ENCODE measurements at places on chromosomes 1 and 21.

- no peak for DNase-seq
Measured at GRCh38 chr1:200433586-200433985, 23.8 kb upstream of the ZNF281 start.

GRCh38 chr1:36553591-36554322 is 71.0 kb upstream of the CSF3R start:
- no peak for DNase-seq

DNA sequence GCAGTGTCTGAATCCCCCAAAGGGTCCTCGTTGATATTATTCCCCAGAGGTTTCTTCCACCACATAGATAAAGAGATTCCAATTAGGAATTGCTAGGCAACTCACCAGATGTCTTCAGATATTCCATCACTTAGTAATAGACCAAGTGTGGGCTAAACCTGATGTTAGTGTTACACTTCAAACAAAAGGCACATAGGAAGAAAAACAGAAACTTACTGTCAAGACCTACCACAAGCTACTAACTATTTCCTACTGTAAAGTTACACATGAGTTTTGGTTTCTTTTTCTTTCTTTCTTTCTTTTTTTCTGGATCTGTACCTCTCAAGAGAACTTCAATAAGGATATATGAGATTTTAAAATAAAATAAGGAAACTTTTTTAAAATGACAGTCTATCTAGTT is 879.1 kb upstream of the NEGR1 start:
- no peak for DNase-seq

GRCh38 chr21:17793246-17794123 is 25.7 kb downstream of the C21orf91 start:
- no peak for DNase-seq

DNA sequence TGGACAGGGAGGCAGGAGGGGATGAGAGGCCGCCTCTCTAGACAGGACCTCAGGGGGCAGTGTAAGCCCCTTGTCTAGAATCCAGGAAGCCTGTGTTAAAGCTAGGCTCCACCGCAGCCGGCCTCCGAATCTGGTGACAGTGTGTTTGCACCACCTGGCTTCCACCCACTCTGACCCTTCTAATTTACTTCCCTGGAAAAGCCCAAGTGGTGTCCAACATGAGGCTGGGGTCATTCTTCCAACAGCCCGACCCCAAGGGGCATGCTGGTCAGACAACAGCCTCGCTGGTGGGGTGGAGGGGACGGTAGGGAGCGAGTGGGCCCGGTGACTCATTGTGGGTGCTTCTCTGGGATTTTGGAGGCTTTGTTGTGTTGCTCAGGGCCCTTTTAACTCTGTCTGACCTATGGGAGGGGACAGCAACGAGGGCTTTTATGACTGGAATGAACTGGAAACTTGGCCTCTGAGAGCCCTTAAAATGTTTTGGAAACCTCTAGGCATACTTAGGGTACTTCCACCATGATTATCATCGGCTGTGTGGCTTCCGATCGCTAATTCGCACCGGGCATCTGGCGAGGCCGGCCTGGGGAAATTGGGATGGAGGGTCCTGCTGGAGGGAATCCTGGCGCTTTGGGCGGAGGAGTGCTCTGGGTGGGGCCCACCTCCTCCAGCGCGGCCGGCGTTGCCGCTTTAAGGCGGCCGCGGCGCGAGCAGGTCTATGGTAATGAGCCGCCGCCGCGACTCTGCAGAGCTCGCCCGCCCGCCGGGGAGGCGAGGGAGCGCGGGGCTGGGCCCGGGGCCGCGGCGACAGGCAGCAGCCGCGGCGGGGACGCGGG is at the start of gene CELSR2:
CELSR2 (plus strand) TSS at position 743 of the 833 bp plus-strand sequence. CDS start 541 bp downstream, outside the sequence.
- no peak for DNase-seq

GRCh38 chr1:85118751-85119150 is 70.5 kb upstream of the MCOLN3 start:
- DNase-seq, result no peak

DNA sequence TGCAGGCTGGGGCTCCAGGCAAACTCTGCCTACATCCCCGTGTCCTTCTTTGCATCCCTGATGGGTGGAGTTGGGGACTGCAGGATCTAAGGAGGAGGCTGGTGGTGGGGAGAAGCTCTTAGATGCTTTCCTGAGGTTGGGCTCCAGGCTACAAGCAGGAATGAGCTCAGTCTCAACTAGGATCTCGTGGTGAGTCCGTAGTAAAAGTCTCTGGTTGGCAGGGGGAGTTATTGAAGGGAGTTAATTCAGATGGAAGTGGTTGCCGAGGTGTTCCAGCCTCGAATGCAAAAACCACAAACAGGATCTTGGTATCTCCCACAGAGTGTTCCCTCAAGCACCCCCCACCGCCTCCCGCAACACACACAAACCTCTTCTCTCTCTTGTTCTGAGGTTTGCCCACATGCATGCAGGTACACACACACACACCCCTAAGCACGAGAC is 35.0 kb downstream of the TMCC2 start:
- no peak for DNase-seq

DNA sequence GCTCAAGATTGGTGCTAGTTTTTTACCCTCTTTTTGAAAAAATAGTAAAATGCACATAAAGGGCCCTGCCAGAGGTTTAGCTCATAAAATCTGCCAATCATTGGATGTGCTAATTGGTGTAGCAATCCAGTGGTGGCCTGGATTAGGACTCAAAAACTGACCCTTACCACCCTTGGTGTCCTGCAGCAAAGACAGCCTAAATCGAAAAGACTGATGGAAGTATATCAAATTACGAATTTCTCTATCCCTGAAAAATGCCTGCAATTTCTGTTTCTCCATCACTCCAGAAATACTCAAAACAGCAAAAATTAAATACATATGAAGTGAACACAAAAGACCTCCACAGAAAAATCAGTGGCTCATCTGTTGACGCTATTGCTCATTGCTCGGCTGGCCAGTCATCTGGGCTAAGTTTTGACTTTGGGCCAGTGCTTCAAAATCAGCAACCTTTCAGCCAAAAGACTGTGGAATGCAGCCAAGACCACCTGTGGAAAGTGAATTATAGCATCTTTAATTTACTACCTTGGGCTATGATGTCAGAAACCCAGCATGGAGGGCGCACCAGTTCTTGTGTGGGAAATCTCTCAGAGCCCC is 30.0 kb downstream of the WLS start:
- no peak for DNase-seq

GRCh38 chr21:10641107-10641506 is 119.7 kb downstream of the TPTE start:
- no peak for DNase-seq

DNA sequence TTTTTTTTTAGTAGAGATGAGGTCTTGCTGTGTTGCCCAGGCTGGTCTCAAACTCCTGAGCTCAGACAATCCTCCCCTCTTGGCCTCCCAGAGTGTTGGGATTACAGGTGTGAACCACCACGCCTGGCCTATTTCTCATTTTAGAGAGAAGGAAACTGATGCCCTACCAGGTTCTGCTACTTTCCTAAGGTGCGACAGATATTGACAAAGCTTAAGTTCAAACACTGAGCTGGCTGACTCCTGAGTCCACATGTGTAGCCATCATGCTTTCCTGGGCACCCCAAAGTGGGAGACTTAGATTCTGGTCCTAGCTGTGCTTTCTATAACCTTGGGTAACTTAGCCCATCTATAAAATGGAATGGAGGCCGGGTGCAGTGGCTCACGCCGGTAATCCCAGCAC is 5.1 kb upstream of the TMEM222 start:
- no peak for DNase-seq

DNA sequence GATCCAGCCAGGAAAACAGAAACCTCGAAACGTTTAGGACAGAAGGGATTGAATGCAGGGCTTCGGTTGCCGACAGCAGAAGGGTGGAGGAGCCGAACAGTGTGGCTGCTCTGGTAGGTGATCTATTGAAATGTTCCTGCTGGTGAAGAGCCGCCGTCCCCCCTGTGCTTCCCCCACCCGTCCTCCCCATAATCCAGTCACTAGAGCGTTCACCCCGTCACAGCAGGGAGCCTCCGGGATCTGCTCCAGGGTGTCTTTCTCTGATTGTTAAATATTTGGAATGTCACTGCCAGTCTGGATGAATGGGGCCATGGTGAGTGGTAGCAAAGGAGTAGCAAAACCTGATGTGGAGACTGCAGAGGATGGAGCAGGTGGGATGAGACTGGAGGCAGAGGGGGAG is 255.1 kb upstream of the CSF3R start:
- DNase-seq, result no peak

- DNase-seq, result no peak
Measured at GRCh38 chr1:241630476-241630875, 9.7 kb downstream of the CHML start.

DNA sequence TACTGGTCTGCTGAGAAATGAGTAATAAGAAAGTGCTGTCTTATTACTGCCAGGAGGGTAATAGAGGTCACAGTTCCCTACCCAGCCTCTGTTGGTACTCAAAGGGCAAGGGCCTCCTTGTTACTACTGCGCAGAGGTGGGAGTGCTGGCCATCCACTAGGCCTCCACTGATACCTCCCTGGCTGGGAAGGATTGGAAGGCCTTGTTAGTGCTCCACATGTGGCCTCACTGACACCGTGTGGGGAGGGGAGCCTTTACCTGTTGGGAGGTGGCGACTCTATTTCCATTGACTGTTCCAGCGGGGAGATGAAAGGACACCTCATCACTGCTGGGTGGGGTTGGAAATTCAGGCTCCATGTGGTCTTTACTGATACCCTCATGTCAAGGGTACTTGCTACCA is 57.8 kb upstream of the USP24 start:
- DNase-seq, result no peak

- no peak for DNase-seq
Measured at GRCh38 chr1:163866564-163866963, 544.8 kb downstream of the NUF2 start.

GRCh38 chr21:39612233-39613040 is at the start of gene B3GALT5:
Gene B3GALT5, plus strand, starts transcription at chr21:39612940. Its CDS starts 47,620 bp downstream, at chr21:39660560.
- DNase-seq, result no peak

DNA sequence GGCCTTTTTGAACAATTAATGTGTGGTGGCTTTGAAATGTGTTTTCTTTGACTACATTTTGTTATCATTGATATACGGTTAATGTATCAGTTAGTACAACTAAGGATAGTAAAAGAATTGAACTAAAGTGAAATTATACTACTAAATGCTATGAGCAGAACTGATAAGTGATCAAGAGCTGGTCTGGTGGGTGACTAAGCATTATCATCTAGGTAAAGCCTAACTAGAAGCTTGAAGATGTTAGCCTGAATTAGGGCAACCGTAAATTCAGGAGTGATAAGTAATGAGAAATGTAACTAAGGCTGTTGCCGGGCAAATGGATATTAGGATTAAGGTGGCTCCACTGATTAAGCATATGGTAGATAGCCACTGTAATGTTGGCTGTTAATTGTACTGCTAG is 16.0 kb upstream of the GCLM start:
- no peak for DNase-seq

DNA sequence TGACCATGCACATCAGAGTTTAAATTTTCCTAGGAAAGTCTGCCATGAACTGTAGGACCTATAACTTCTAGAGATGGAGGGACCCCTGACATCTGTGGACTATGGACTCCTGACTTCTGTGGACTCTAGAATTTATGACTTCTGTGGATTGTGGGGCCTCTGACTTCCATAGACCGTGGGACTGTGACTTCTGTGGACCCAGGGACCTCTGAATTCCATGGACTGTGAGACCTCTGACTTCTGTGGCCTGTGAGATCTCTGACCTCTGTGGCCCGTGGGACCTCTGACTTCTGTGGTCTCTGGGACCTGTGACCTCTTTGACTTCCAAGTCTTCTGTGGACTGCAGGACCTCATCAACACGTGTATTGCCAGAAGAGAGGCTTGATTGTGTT is 36.7 kb downstream of the PEX14 start:
- no peak for DNase-seq

DNA sequence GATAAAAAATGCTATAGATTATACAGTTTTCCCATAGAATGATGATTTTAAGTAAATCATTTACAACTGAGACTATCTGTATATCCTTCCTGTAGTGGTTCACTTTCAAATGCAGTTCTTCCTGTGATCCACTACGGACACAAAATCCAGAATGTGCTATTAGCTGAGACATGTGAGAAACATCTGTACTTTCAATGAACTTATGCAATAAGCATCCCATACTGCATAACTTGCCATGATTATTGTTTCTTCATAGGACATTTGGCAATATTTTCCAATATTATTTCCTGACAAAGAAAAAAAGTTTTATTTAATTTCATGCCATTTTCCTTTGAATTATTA is 83.5 kb upstream of the PRDX6 start:
- no peak for DNase-seq

GRCh38 chr1:109772658-109773202 is 9.0 kb upstream of the EPS8L3 start:
- no peak for DNase-seq

DNA sequence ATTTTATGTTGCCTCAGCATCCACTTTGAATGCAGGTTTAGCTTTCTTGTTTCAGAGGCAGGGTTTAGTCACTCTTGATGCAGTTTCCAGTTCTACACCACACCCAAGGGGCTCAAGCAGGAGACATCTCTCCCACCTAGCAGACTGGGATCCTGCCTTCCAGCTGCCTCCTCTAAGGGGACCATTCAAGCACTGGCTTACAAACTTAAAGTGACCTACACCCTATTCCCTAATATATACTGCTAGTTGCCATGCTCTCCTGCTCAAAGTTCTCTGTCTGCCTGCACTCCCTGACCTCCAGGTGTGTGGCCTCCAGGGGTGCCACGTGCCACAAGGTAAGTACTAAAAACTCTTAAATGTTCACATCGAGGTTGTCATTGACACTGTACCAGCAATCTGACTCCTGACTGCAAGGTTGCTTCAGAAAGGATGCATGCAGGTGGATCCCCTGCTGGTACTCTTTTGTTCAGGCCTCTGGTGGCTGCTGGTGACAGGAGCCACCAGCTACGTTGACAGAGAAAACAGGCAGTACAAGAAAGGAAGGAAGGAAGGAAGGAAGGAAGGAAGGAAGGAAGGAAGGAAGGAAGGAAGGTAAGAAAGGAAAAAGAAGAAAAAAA is 185.9 kb downstream of the COQ8A start:
- no peak for DNase-seq

- peak; percentile 53 for DNase-seq
Measured at GRCh38 chr1:32350785-32351398, 11.4 kb downstream of the FAM229A start.
